ENCODE measurements at places on chromosomes 16 and 17.

- no peak for DNase-seq
These were observed 44.5 kb downstream of the XPO6 start for GRCh38 chr16:28167221-28167620.

DNA sequence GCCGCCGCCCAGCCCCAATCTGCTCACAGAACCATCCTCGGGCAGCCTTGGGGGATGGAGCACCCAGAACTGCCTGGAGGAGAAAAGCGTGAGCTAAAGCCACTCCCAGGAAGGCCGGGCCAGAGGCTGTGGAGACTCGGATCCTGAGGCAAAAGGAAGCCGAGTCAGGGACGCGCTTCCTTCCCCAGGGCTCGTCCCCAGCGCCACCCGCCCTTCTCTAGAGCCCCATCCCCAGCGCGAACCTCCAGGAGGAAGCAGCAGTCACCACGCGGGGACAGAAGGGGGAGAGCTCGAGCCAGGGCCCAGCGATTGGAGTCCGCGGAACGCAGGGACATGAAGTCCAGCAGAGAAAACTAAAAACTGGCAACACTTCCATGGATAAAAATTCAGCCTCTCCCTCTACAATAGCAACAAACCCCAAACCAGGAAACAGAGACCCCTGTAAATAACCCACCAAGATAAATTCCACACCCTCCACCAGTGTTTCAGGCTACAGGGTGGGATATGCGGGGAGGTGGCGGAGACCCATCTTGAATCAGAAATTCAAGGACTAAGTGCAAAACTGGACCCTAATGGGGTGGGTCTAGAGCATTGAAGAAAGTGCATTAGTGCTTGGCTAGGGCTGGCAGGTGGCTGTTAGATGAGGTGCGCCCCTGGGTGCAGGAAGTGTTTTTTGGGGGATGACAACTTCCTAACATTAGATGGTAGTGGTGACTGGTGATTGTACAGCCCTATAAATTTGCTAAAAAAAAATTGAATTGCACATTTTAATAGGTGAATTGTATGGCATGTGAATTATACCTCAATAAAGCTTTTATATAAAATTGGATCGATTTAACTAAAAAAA lies 116.1 kb upstream of the METRNL start:
- peak; percentile 16 for DNase-seq

DNA sequence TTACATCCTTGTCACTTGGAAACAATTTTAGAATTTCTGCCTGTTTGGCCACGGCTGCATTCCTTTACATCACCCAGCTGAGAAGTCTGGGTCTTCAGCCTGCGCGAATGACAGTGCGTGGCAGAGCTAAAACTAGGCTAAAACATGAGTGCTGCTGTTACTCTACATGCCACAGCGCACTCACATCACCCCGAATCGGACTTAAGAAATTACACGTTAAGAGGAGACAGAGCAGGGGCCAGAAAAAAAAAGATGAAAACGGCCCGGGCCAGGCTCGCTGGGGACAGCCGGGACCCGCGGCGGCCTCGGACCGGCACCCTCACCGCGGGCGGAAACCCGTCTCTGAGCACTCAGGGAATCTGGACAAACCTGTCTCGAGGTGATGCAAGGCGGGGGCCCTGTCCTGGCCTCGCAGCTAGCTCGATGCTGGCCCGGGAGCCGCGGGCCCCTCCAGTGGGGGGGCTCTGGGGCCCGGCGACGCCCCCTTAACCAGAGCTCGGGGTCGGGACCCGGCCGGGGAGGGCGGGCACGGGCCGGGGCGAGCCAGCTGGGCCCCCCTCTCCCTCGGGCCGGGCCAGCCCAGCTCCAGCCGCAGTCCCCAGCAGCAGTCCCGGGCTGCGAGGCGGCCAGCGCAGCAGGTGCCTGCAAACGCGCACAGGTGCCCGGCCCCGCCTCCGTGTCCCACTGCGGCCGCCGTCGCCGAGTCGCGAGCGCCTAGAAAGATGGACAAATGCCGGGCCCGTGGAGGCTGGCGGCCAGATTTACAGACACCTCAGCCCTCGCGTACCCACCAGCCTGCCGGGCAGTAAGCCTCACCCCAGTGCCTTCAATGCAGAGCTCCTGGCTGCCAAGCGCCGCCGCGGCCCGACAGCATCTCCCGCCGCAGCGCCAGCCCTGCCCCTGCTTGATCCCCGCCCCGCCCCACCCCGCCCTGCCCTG lies at the start of gene AKTIP:
Gene AKTIP, minus strand, starts transcription at position 879 of the 939 bp plus-strand sequence. CDS start 2,950 bp downstream, outside the sequence.
- DNase-seq, result no peak

- no peak for DNase-seq
These were observed 67.2 kb downstream of the GTF3C1 start for GRCh38 chr16:27482397-27483087.

DNA sequence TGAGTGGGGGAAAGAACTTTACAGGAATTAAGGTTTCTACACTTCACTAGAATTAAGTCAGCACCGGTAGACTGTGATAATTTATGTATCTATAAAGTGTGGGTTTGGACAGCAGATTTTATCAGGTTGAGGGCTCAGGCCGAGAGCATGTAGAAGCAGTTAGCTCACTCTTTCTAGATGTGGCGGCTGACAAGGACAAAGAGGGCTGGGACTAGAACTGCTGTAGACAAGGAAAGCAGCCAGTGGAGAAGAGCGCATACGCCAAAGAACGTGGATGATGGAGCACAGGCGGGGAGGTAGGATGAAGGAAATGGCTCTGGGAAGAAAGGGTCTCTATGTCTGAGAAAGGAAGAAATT lies 504 bp upstream of the GOSR1 start:
- DNase-seq, result no peak

DNA sequence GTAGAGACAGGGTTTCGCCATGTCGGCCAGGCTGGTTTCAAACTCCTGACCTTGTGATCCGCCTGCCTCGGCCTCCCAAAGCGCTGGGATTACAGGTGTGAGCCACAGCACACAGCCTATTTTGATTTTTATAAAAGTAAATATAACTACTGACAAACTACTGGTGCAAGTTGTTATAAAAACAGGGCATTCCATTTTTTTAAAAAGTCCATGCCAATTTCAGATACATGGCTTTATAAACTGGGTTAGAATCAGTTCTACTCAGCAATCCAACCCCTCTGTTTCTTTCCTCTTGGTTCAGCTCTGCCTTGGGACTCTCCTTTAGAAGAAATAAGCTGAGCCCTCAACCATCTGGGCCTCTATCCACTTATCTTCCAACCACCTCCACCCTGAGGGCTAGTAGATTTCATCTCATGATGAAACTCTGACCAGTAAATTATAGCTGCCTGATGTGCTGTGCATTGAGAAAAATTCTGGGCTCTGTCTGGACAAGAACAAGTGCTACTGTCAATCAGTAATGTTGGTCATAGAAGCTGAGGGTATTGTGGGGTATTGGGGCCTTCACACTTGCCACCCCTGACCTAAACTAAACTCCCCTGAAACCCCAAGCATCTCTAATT lies 10.2 kb downstream of the RANBP10 start:
- DNase-seq, result no peak

All from CD4-positive, alpha-beta T cell treated with Interleukin-4 for 4 hours (primary cell).